ENCODE measurements at places on chromosomes 16 and 17.

GRCh38 chr17:336110-337021 is 16.2 kb downstream of the RPH3AL start:
- DNase-seq: no peak

DNA sequence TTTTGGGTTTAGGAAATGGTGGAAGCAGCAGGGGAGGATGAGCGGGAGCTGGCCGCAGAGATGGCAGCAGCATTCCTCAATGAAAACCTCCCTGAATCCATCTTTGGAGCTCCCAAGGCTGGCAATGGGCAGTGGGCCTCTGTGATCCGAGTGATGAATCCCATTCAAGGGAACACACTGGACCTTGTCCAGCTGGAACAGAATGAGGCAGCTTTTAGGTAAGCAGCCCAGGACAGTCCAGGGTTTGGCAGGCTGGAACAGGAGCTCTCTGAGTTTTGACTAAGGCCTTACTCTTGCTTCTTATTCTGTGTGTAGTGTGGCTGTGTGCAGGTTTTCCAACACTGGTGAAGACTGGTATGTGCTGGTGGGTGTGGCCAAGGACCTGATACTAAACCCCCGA is 41.4 kb downstream of the SF3B3 start:
- no peak for DNase-seq

DNA sequence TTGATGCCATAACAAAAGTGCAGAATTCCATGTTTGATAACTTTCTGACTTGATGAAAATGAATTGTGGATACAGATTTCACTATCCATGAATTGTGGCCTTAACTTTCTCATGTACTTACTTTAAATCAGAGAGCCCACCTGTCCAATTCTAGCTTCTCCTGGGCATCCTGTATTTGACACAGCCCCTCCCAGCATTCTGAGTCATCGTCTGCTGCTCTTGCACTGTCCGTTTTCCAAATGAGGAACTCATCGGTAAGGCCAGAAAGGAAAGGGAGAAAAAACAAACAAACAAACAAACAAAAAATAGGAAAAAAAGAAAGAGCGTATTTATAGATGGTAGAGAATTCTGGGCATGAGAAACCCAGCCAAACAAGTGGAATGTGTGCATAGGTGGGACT is 361.6 kb downstream of the WWOX start:
- DNase-seq: no peak

DNA sequence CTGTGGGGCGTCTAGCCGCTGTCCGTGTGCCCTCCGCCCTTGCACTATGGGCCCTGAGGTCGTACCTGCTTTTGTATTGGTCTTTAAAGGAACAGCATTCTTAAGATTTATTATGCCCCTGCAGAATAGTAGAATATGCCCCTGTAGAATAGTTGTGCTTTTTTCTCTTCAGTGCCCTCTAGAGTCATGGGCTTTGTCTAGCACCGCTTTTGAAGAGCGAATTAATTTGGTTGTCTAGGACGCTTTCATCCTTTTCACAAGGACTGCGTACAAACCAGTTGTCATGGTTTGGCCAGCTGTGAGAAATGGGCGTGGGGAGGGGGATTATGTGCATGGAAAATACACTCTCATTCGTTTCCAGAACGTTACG is 621 bp downstream of the CEP95 start:
- peak; percentile 18 for DNase-seq

DNA sequence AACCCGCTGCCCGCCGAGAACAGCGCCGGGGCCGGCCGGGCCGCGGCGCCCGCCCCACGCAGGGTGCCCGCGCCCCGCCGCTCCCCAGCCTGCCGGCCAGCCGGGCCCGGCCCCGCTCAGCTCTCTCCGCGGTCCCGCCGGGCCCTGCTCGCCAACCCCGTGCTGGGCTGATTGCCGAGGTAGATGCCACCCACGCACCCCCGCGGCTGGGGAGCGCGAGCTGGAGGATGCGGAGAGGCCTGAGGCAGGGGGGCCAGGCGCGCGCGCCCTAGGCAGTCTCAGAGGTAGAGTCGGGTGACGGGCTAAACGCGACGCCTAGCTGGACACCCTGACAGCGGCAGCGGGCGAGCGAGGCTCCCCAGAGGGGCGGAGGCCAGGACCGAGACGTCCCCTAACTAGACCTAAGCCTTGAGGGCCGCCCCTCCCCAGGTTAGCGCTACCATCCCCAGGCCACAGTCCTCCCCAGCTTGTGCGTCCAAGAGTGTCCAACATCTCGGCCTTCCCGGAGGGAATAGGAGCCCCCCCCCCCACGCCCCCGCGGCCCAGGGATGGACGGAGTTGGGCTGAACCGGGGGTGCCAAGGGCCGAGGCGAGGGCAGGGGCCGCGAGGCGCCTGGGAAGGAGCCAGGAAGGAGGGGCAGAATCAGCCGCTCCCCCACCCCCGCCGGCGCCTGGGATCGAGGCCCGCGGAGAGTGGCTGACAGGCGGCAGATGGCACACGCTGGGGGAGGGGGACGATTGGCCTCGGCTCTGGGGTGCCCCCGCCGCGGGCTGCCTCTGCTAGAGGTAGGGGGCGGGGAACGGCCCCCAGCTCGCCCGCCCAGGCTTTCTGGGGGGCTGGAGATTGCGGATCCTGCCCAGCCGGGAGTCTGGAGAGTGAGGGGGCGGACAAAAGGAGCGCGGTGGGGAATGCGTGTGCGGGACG is 2.5 kb upstream of the ZNF423 start:
- peak; percentile 18 for DNase-seq

- no peak for DNase-seq
Observed at GRCh38 chr17:28396635-28397239, 9.3 kb downstream of the SLC46A1 start.

DNA sequence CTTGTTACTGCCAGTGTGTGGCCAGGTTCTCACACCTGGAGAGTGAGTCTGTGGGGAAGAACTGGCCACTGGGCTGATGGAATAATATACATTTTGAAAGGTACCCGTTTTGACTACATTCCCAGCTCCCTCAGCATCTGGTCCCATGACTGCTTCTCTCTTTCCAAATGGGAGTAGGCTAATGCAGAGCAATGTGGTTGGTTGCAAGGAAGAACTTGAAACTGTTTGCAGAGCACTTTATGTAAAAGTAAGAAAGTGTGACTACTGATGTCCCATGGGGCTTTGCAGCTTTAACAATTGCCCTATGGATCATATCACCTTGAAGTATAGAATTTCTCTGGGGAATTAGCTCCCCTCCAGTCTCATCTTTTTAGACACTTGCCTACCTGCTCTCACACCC is 9.0 kb downstream of the KATNIP start:
- DNase-seq: no peak

DNA sequence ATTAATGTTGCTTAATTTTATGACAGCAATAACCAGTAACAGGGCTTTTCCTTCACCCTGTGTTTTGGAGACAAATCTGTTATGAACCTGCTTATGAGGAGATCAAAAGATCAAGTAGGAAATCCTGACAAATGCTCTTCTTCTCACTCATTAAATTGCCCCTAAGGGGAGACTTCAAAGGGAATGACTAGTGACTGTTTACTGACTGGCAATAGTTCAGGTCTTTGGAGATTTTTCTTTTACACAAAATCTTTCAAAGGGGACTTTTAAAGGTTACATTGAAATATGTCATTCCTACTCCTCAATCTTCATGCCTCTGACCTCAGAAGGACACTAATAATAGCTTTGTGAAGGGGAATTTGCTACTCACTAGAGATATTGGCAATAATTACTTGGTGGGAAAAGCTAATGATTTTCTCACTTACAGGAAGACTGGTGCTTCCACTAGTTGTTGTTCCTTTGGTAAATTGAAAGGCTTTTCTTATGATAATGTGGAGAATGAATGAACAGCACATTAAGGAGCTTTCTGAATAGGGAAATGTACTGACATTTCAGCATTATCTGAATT is 292.9 kb upstream of the CA10 start:
- DNase-seq: no peak

DNA sequence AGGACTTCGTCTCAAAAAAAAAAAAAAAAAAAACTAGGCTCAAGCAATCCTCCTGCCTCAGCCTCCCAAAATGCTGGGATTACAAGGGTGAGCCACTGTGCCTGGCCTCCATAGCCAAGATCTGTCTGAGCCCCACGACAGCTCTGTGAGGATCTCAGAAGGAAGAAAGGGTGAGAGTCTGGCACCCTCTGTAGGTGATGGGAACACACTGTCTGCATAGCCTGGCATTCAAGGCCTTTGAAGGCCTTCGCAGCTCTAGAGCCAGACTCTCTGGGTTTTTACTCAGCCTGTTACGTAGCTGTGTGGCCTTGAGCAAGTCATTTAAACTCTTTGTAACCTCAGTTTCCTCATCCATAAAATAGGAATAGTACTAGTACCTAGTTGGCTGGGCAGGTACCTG is 6.3 kb upstream of the XPO6 start:
- DNase-seq: peak; percentile 36

DNA sequence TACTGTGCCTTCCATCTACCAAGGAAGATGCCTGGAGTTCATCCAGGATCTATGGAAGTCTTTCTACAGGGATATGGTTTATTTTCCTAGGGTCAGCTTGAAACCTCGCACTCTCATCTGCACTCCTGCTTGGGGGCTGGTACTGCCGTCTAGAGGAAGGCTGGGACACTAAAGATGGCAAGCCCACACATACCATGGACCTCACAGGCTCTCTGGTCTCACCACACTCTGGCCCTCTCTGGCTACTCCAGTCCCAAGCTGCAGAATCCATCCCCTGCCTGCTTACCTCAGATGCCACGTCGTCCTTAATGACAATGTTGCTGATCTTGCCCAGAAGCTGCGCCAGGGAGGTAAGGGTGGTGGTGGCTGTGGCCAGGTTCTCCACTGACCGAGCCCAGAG is 2.1 kb upstream of the UNC119 start:
- no peak for DNase-seq

- no peak for DNase-seq
Observed at GRCh38 chr16:85687651-85688471, 893 bp downstream of the GINS2 start.

All from stimulated activated CD4-positive, alpha-beta T cell treated with anti-CD3 and anti-CD28 coated beads, Interleukin-1b, Interleukin-23, amount 100 ng/mL, for 24 hours (primary cell).